ENCODE measurements at places on chromosomes 3 and 15. TPM values are rescaled to one million over a fixed set of nuclear protein-coding genes. Genes with fewer than 3 reads are reported as not detected.
A peak's percentile ranks its signal among the peaks of the same experiment; 100 is the strongest.

Gene STRIT1
- total RNA-seq = not detected

DNA sequence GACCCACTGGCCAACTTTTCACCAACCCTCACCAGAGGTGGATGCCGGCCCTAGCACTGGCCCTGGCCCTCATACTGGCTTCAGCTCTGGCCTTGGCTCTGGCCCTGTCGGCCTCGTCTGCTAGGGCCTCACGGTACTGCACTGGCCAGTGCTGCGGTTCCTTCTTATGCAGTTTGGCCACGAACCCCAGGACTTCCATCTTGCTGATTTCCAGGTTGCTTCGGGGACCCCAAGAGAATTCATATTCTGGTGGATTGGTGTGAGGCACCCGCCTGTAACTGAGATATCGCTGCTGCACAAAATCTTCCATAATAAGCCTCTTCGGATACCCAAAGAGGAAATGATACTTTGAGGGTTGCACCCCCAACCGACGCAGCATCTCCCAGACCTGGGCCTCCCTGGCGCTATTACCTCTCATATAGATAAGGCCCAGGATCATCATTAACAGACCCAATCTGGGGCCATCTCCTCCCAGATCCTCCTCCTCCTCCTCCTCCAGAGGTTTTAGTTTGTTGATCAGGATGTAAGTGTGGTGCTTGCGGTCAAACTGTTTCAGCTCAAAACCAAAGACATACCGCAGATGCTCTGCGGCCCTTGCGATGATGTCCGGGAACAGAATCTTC lies 883 bp downstream of the MAGEF1 start:
- DNase-seq = no peak

Gene TNFAIP8L3
- total RNA-seq = 0.13 TPM

Gene ABI3BP
- not detected for total RNA-seq

GRCh38 chr3:4504340-4505261 lies 11.5 kb downstream of the ITPR1 start:
- peak; percentile 31 for DNase-seq

DNA sequence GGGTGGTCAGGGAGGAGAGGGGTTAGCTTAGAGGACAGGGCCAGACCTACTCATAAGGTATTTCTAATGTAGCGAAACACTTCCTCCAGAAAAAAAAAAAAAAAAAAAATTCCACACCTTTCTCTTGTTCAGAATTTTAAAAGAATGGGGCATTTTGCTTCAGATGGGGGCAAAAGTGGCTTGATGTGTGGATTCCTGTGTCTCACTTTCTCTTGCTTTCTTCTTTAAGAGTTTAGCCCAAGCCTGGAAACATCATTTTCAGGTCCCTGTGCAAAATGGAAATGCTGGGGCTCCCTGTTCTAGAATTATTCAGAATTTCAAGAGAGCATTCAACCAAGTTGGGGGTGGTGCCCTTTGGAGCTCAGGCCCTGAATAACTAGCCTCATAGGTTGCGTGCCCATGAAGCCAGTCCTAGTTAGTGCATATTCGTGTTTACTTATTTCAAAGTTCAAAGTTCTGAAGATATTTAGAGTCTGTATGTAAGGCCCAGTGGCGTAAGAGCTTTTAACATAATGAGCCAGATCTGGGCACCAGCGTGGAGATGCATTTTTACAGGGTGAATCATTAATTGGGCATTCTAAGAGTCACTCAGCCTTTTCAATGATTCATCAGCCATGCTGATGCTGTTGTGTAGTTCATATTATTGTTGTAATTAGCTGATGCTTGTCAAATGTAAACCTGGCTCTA lies 104.5 kb downstream of the RPLP1 start:
- DNase-seq = no peak

DNA sequence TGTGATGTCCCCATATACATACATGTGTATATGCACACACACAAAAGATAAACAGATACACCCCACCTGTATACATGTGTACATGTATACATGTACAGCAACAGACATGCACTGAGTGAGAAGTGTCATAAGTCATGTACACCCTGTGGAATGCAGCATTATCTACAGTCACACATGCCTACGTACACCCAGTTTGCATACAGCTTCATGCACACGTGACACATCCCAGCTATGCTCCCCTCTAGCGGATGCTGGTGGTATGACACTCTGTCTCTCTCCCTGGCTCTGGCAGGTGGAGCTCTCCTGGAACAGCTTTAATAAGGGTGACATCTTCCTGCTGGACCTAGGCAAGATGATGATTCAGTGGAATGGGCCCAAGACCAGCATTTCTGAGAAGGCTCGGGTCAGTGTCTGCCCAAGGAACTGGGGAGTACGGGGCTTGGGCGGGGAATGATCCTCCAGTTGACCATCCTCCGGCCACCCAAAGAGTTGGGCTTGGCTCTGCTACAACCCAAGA lies 6.3 kb downstream of the VILL start:
- DNase-seq = peak; percentile 87

Gene TMEM212
- not detected for total RNA-seq

- no peak for DNase-seq
These were observed 24.6 kb upstream of the LRRFIP2 start for GRCh38 chr3:37198996-37199395.

GRCh38 chr3:49903451-49904424 lies at the start of gene MST1R:
Gene MST1R, minus strand, starts transcription at chr3:49903873. Its CDS starts 264 bp downstream, at chr3:49903609.
- DNase-seq = peak; percentile 90

Gene DUOXA2
- not detected for total RNA-seq

Gene PCCB
- total RNA-seq = 24.7 TPM

Gene SKOR1
- 0.23 TPM for total RNA-seq

DNA sequence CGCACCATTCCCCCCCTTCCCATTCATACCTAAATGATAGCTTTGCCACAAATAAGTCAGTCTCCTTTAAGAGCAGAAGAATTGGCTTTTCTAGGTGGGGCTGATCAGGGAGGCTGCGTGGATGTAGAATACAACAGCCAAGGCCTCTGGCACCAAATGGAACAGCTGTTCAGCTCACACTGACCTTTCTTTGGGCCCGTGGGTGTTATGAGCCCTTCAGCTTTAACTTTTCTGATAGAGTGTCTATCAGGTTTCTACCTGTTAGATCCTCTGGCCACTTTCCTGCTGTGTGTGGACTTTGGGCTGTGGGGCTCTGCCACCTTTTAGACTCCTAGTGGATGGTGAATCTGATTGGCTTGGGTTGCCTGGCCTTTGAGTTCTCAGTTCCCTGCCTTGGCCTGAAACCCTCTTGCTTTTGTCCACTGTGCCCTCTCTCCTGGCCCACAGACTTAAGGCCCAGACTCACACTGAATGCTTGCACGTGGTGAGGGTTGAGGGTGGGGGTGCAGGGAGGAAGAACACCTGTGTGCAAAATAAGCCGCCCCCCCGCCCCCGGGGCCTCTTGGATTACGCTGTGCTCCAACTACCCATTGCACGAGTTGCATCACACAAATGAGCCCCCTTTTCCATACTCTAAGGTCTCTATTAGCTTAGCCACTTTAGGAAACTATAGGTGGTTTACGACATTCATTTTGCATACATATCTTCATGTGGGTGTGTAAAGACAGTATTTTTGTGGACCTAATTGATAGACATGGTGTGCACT lies 1.3 kb upstream of the RFX7 start:
- DNase-seq = peak; percentile 40

DNA sequence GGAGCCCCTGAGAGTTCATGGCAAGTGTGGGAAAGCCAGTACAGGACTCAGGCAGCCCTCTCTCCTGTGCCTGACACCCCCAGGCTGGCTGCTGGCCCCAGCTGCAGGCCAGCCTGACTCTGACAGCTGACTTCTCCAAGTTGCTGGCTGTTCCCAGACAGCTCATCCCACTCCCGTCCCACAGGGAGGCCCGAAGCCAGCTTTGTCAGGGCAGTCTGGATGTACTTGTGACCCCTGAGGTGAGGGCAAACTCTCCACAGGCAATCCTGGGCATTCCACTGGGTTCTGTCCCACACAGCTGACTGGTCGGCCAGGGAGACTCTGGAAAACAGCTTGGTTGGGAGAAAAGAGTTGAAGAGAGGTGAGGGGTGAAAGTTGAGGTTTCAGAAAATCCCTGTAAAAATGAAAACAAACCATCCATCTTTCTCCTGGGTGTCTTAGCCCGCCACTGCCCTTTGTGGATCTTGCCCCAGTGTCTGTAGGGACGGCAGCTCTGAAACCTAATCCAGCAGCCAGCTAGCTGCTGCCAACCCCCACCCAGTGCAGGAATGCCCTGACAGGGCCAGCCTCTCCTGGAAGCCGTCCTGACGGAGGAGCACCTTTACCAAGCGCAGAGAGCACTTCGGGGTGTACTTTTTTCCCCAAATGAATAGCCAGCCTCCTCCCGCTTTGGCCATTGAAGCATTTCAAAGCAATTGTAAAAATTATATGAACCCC lies 87.9 kb downstream of the DNAJB8 start:
- DNase-seq = no peak

DNA sequence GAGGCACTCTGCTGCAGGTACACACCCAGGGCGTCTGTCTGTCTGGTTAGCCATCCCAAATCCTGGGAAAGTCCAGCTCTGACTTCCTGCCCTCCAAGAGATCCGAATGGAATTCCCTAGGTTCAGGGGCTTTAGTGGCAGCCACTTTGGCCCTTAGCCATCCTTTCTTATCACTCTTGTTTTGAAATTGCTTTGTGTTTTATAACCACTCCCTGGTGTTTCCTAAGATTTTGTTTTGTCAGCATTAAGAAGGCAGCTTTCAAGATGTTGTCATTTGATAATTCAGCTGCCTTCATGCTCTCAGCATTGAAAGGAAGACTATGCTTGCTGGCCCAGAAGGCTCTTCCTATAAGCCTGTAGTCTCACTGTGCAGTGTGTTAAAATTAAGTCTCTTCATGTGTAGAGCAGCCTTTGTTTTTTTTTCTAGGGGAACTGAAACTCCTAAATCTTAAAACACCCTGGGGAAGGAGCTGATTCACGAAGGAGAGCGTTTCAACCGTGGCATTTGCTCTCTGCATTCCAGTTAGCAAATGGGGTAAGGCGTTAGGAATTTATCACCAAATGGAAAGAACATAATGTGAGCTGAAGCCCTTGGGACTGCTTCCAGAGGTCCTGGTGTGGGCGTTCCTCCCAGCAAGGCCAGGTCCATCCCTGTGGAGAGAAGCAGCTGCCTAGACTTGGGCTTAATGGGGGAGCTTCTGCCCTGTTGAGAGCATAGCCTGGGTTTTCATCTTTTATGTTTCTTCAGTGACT lies 14.2 kb upstream of the CLEC3B start:
- DNase-seq = no peak

GRCh38 chr3:20051123-20051806 lies 11.0 kb downstream of the KAT2B start:
- no peak for DNase-seq

- no peak for DNase-seq
These were observed 97.9 kb upstream of the NANOGP8 start for GRCh38 chr15:35182841-35183479.

GRCh38 chr15:33027306-33028035 lies 167.0 kb downstream of the FMN1 start:
- DNase-seq = no peak

Gene ADCY5
- not detected for total RNA-seq

- DNase-seq = peak; percentile 62
These were observed 52.3 kb upstream of the CHRNA7 start for GRCh38 chr15:31977812-31978661.

Gene KBTBD13
- total RNA-seq = not detected

- DNase-seq = no peak
These were observed 499 bp downstream of the ALDH1A2 start for GRCh38 chr15:58064980-58065444.

DNA sequence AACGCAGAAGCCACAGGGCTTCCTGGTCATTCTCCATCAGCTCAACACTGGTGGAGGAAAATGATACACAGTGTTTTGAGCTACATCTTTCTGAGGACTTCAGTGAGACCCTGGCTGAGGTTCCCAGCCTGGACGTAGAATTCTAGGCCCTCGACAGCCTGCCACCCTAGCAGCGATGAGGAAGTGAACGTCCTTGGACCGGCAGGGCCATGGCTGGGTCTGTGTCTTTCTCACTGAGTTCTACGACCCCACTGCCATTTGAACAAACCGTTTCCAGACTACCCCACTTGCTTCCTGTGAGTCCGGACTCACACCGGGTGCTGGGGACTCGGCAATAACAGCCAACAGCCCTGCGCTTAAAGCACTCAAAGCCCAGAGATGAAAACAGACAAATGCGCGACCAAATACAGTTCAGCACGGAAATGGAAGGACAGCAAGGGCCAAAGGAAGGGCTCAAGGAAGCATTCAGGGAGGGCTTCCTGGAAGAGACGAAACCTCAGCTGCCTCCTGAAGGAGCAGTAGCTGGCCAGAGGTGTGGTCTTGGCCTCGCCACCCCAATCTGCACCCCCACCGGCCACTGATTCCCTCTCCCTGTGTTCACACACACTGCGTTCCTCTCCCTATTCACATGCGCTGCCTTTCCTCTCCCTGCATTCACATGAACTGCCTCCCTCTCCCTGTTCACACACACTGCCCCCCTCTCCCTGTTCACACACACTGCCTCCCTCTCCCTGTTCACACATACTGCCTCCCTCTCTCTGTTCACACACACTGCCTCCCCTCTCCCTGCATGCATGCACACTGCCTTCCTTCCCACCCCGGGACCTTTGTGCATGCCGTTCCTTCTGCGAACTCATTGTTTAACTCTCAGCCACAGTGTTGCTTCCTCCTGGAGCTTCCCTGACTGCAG lies 136.3 kb upstream of the PRR20G start:
- no peak for DNase-seq

DNA sequence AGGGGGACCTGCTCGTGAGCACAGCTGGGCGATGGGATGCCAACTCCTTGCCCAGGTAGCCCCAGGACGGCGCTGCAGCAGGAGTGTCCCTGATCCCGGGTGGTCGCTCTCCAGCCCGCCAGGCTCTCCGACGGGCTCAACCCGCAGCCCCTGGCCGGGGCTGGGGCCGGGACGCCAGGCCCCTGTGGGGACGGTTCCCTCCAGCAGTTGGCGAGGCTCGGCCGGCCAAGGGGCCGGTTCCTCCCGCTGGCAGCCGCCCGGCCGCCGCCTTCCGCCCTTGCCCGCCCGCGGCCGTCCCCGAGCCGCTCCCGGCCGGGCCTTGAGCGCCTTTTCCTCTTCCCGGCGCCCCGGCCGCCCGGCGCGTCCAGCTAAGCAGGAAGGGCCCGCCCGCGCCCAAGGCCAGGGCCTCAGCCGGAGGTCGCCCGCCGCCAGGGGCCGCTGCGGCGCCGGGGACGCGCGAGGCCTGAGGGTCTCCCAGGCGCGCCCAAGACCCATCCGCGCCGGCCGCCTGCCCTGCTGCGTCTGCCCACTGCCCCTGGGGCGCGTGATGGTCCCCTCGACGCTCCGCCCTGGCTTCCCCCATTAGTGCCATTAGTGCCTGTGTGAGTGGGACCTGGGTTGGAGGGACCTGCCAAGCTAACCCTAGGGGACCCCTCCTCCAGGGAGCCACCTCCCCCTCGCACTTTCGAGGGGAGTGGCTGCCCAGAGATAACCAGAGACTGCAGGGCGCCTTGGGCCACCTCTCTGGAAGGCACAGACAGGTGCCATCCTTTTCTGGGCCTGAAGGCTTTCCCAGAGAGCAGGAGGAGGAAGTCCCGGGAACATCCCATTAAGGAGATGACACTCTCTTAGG lies 106.4 kb downstream of the FBLN2 start:
- peak; percentile 33 for DNase-seq

Measured in activated CD4-positive, alpha-beta memory T cell treated with anti-CD3 and anti-CD28 coated beads, Interleukin-2, amount 10 ng/mL, durations not matched to agents 7 days and 5 days (primary cell).